ENCODE measurements at places on chromosomes 6 and 20. TPM values are rescaled to one million over a fixed set of nuclear protein-coding genes. Genes with fewer than 3 reads are reported as not detected.

Gene ZNF391
- 2.1 TPM for total RNA-seq

Gene MUC22
- total RNA-seq: not detected

Gene UNC93A
- not detected for total RNA-seq

Gene OR12D2
- total RNA-seq: not detected

Gene CST9
- total RNA-seq: not detected

Gene GSTA3
- not detected for total RNA-seq

Gene ZBTB22
- 17.7 TPM for total RNA-seq

Gene TMEM14C
- total RNA-seq: 93.4 TPM

Gene MYLIP
- total RNA-seq: 95.5 TPM

Gene SLC16A10
- 40.7 TPM for total RNA-seq

Gene SGK2
- total RNA-seq: 1.0 TPM

Gene SIRPA
- total RNA-seq: 8.9 TPM

Gene DEFB132
- not detected for total RNA-seq

Gene CLDN20
- total RNA-seq: not detected

Gene FERMT1
- not detected for total RNA-seq

Gene PNPLA1
- not detected for total RNA-seq

Gene HLA-DQA2
- total RNA-seq: not detected

Gene RNGTT
- 19.3 TPM for total RNA-seq

Gene CLIC5
- total RNA-seq: 7.8 TPM

Gene TBXT
- total RNA-seq: not detected

Gene DZANK1
- 1.0 TPM for total RNA-seq

Gene YIPF3
- total RNA-seq: 54.3 TPM

Gene TDRD6
- 0.52 TPM for total RNA-seq

Gene PHF3
- 22.4 TPM for total RNA-seq

Gene ABCF1
- 21.9 TPM for total RNA-seq

Gene PPP1R14C
- total RNA-seq: 14.1 TPM

Gene RALY
- total RNA-seq: 52.2 TPM

Gene CNR1
- 0.52 TPM for total RNA-seq

Gene MEP1A
- not detected for total RNA-seq

Gene NKAIN4
- total RNA-seq: 13.6 TPM

Gene SFT2D1
- 20.9 TPM for total RNA-seq

Gene OPRM1
- not detected for total RNA-seq

Gene NEURL2
- total RNA-seq: 13.0 TPM

Gene SPATA2
- 1.0 TPM for total RNA-seq

Gene C4B
- 18.3 TPM for total RNA-seq

Gene TAP2
- 9.4 TPM for total RNA-seq

Gene BTNL2
- not detected for total RNA-seq

Gene LAMA4
- total RNA-seq: 248 TPM

Measured in skeletal muscle tissue (tissue), 5 donors.